ENCODE measurements at places on chromosomes 2 and 18.

DNA sequence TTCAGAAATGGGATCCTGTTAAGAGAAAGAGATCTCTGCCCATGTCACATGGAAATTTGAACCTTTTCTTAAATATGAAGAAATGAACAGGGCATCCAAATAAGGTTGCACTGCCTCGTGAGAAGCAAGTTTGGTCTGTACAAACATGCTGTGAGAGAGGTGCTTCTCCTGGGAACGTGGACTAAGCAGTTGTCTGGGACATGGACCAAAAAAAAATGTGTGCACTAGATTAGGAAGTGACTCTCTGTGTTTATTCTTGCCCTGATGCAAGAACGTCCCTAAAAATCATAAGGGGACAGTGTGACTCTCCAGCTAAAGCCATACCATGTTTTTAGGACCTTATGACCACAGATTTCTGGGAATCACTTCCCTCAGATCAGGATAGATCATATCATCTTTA is 23.7 kb upstream of the GCG start:
- no peak for DNase-seq

GRCh38 chr2:157815421-157815820 is 60.7 kb downstream of the ACVR1 start:
- no peak for DNase-seq

DNA sequence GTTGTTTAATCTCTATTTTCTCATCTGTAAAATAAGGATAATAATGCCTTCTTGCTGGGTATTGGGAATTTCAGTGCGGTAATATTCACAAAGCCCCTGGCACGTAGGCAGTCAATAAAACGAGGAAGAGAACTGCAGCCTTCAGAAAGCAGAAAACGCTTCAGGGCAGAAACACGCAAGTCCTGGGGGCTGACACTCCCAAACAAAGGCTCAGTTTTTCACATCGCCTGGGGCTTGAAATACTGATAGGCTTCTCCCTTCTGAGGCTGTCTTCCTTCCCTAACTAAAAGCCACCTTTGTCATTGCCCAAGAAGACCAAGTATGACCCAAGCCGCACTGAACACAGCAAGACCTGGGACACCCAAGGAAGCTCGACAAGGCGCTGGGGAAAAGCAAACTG is 32.4 kb downstream of the TMEM177 start:
- no peak for DNase-seq

- DNase-seq, result no peak
Observed at GRCh38 chr2:9745153-9745899, 97.9 kb upstream of the TAF1B start.

- no peak for DNase-seq
Observed at GRCh38 chr2:151007365-151007764, 254.3 kb downstream of the RBM43 start.

- DNase-seq, result no peak
Observed at GRCh38 chr2:150425121-150425955, 62.1 kb downstream of the RND3 start.

- no peak for DNase-seq
Observed at GRCh38 chr2:70583091-70583490, 29.5 kb upstream of the TGFA start.

DNA sequence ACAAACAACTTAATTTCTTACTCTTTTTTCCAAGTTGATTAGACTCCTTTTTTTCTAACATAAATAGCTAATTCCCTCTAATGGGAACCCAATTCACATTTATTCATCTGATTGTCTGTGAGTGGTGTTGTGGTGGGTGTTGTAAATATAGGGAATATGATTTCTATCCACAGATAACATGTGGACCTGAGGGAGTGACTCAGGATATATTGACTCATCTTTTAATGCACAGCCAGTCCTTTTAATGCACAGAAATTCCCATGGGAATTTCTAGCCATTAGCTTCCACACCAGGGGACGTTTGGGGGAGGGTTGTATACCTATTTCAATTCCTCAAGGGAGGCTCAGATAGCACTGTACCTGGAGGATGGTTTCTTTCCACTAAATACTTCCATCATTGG is 1339.6 kb upstream of the LRRTM1 start:
- no peak for DNase-seq

- no peak for DNase-seq
Observed at GRCh38 chr2:162298669-162299335, 19.7 kb downstream of the IFIH1 start.

DNA sequence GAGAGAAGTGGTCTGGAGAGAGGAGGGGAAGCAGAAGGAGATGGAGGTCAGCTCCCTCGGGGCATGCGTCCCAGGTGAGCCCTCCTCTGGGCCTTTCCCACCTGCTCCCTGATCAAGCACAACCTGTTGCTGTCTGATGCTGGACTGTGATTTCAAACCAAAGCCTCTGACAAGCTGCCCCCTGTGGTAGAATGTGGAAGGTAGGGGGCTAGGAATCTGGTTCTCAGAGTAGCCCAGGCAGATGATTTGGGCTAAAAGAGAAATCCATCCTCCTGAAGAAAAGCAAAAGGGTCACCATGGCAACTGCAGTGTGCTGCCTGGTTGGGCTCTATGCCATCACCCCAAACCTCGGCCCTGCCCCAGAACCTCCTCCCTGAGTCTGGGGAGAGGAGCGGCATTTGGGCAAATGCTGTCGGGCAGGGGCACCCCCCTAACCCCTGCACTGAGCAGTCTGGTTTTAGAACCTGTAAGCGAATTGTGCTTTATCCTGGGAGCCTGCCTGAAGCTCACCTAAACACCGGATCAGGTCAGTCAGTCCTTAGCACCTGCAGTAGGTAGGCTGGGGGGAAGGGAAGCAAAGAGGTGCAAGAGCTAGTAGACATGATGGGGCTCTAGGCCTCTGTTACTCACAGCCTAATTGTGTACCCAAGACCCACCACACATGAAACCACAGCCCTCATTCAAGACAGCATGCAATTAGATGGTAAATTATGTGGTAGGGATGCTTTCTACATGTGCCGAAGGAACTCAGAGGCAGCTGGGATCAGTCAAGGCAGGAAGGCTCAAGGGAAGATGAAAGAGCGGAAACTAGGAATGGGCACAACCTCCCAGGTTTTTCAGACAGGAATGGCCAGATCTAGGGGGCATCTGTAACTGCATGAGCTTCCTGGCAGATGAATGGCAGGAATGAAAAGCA is 83.5 kb downstream of the DNMT3A start:
- no peak for DNase-seq

- DNase-seq, result no peak
Observed at GRCh38 chr2:237577956-237578870, 11.8 kb downstream of the PRLH start.

GRCh38 chr2:227608561-227609338 is 5.9 kb downstream of the SCYGR3 start:
- no peak for DNase-seq

DNA sequence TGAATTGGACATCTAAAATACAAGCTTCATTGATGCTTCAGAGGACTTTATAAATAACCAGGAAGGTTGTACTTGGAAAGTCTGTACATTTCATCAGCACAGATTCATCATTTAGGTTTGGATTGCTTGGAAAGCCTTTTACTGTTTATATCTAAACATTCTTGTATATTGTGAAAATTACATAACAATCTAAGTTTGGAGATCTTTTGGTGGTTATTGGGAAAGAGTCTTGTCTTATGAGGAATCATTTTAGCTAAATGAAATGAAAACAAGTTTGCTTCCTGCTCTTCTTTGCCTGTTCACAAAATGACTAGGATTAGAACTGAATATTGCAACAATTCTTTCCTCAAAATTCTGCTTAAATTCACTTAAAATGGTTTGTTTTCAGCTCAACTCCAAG is 79.3 kb downstream of the ABI2 start:
- no peak for DNase-seq

DNA sequence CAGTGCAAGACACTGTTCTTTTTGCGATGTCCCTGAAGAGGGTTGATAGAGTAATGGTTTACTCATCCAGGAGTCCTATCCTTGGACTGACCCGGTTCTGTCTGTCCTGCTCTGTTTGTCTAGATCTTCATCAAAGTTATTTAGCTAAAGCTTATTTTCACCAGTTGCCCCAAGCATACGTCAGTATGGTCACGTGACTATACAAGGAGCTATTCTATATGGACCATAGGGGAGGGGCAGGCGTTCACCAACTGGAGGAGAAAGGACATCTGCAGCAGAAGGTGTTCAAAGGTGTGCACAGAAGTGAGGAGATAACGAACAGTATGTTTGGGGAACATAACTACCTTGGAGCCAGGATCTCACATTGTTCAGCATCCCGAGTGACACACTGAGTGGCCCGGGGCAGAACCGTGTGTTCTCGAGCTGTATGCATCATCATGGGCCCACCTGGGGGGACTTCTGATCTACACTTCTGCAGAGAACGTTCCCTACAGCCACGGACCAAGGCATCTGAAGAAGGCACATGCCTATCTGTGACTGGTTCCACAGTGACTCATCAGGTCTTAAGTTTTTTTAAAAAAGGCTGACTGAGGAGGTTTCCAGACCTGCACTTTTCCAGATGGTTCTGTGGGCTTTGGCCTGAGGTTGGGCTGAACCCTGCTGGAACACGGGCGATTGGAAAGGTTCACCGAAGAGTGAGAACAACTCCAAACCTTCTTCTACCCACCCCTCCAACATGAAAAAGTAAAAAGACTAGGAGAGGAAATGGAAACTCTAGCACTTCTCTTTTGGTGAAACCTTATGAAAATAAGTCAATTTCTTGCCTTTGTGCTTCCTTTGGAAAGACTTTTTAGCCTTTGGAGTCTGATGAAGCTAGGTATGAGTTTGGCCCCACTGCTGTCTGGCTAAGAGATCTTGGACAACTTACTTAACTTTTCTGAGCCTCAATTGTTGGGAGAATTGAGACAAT is 68.6 kb upstream of the YWHAQ start:
- no peak for DNase-seq

DNA sequence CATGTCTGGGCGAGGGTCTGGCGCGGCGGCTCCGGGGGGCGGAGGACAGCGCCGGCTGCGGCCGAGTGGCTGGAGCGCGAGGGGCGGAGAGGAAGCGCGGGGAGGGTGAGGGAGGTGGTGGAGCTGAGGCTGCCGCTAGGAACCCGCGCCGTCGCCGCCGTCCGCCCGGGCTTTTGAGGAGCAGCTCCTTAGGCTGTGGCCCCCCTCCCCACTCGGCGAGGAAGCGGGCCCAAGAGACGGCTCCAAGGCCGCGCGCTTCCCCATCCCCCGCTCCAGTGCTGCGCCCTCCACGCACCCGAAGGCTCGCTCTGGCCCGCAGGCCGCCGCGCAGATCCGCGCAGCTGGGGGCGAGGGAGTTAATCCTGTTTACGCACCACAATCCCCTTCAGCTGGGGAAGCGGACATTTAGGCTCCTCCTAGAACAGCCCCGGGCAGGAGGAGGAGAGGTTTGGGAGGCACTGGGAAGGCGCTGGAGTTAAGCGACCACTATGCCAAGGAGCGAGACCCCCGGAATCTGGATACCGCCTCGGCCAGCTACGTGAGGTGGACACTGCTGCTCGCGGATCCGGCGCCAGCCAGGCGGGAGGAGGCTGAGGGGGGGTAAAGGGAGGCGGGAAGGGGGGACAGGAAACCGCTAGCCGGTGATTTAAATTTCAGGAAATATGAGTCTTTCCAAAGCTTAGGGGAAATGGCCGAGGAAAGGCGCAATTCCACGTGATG is at the start of gene CNRIP1:
Gene CNRIP1, minus strand, starts transcription at position 552 of the 720 bp plus-strand sequence. Its CDS starts 549 bp downstream, at position 3.
- no peak for DNase-seq

DNA sequence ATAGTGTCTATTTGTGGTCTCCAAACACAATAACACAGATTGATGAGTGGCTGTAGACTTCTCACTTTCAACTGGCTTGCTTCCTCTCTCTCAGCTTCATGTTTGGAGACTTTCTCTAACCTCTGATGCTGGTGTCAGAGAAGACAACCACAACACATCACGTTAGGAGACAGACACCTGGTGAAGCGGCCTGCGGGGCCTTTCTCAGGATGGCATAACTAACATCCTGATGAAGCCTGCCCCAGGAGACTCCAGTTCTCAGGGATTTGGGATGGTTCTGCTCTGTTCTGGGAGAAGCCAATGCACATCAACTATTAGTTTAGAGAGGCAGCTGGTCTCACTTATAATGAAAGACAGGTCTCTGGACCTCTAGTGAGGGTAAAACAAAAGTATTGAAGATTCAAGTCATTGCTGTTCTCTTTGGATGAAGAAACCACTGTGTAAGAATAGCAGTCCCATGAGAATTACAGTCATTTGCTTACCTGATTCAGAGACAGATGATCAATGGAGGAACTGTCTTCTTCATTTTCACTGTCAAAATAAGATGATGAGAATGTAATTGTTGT is 2.0 kb downstream of the IL1A start:
- DNase-seq, result no peak

GRCh38 chr2:38465789-38466127 is 88.7 kb upstream of the ATL2 start:
- peak; percentile 39 for DNase-seq

DNA sequence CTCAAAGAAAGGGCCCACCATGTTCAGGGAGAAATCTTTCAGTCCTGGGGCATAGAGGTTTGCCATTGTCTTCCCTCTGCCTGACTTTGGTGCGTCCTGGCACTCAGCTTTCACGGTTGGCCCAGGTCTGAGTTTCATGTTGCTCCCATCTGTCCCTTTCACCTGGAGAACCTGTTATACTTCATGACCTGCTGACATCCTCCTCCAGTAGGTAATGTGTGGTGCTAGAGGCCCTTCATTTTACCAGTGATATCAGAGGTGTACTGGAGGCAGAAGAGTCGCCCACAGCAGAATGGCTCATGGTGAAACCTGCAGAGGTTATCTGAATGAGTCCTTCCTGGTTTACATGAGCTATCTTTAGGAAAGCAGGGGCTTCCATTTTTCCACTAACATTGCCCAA is 128.8 kb upstream of the DLX2 start:
- DNase-seq, result no peak

Data from activated CD4-positive, alpha-beta T cell treated with anti-CD3 and anti-CD28 coated beads, Interleukin-2, amount 10 ng/mL, durations not matched to agents 7 days and 5 days (primary cell).